ENCODE measurements at places on chromosomes 3 and 15.

DNA sequence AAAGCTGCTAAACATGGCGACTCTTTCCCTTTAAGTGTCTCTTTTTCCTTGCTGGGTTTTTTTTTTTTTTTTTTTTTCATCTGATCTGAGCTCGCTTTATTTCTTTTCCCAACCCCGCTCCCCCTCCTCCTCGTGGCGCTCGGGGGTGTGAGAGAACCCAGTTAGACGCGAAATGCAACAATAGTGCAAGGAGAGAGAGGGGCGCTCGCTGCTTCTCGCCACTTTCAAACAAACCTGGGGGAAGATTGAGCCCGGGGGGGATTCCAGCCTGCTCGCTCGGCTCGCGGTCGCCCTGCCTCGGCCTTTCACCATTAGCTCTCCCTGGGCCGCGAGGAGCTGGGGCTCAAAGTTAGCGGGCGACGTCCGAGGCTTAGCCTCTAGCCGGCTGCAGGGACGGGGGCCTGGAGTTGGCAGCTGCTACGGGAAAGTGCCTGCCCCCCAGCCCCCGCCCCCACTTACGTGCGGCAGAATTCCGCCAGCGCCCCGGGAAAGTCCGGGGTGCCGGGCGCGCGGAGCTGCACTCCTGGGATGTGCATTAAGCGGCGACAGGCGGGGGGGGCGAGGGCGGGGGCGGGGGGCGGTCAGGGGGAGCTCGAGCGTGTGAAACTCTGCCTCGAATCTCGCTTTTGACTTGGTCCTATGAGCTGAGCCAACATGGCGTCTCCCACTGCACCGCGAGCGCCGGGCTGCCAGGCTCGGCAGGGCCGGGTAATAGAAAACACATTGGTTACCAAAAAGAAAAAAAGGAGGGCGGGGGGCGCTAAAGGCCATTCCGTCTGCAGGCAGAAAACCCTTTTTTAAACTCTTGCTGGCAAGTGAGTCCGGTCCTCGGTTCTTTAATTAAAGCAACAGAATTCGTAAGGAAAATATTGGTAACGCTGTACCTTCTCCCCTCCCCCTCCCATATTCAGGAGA, 10.4 kb downstream of the NR2F2 start:
- no peak for DNase-seq

DNA sequence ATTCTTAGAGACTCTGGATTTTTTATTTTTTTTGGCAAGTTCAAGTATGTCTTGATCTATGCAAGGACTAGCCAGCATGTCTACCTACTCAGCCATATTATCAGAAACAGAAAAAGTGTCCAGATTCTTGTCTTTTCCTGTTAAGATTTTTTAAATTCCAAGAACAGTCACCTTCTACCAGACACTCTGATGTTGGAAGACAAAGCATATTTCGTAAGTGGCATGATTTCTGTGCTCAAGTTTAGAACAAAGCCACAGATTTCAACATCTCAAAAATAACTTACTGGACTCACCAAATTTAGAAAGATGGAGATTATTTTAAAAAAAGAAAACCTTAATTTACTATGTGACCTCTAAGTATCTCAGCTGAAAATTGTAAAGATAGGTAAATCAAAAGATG, 61.9 kb downstream of the GOLGA6L7 start:
- DNase-seq: no peak

- DNase-seq: no peak
Observed at GRCh38 chr3:42610976-42611375, 10.5 kb downstream of the NKTR start.

DNA sequence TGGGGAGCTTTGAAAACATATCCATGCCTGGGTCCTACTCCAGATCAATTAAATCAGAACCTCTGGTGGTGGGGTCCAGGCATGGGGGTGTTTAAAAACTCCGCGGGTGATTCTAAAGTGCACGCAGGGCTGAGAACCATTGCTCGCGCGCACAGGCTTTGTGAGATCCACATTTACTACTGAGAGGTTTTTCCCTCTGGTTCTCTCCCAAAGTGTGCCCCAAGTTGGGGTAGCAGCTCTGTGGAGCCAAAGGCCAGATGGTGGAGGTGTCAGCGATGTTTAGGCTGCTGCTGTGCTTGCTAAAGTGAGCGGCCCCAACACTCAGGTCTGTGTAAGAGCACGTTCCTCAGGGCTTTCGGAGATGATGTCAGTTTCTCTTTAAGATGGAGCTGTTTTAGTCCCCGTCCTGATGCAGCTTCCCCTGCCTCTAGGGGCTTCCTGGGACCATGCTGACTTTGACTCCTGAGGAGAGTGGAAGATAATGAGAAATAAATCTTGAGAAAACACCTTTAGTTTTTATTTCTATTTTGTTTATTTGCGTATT, 13.4 kb upstream of the MAGEF1 start:
- DNase-seq: no peak

GRCh38 chr3:86147119-86147518, 843.8 kb downstream of the VGLL3 start:
- DNase-seq: no peak

GRCh38 chr3:153339065-153339464, 177.0 kb downstream of the RAP2B start:
- no peak for DNase-seq

DNA sequence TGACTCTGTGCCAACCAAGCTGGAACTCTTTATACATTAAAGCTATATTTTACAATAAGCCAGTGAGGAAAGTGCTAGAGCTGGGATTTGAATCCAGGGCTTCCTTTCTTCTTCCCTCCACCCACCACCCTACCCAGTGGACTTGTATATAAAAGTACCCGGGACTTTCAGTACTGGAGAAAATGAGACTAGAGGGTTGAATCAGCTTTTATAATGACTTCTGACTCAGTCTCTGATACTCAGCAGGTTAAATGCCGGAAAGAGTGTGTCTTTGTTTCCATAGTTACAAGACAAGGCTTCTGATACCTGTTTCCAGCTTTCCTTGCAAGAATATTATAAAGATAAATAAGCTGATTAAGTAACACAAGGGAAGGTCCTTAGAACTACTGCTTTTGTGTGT, 80.9 kb downstream of the FRMD4B start:
- DNase-seq: peak; percentile 34

DNA sequence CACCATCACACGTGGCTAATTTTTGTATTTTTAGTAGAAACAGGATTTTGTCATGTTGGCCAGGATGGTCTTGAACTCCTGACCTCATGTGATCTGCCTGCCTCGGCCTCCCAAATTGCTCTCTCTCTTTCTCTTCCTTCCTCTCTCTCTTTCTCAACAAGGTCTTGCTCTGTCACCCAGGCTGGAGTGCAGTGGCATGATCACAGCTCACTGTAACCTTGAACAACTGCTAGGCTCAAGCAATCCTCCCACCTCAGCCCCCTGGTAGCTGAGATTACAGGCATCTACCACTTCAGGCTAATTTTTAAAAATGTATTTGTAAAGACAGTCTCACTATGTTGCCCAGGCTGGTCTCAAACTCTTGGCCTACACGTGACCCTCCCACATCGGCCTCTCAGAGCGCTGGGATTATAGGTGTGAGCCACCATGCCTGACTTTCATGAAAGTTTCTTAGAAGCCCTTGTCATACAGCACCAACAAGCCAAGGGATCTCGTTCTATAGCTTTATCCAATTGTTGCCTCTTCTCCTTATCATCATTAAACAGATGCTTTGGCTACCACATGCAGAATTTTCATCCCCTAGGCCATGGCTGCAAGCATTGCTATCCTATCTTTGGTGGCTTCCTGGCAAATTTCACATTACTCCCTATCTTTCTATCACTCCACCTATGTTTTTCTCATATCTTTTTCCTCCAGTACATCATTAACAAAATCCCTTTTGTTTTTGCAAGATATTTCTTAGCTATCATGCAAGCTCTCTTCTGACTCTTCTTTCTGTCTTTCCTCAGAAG, 5.7 kb downstream of the CCDC32 start:
- DNase-seq: no peak

GRCh38 chr3:157794771-157795170, 291.6 kb upstream of the VEPH1 start:
- no peak for DNase-seq

GRCh38 chr3:174957081-174957480, 97.9 kb downstream of the NAALADL2 start:
- DNase-seq: no peak

- DNase-seq: no peak
Observed at GRCh38 chr3:83523470-83524073, 1435.2 kb upstream of the CADM2 start.

DNA sequence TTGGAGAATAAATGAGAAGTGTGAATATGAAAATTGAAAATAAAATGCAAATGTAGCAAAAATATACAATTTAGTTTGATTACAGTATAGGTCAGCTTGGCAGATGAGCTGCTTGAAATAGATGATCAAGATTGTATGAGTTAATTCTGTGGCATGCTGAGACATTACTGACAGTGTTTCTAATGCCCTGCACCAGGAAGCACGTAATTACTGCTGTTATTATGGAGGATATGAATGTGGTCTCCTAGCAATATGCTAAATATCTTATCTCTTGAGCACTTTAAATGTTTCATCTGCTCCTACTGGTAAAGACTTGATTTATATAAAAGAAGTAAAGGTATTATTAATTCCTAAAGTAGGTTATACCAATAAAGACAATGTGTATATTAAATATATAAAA, 1015.5 kb downstream of the PLOD2 start:
- DNase-seq: no peak

GRCh38 chr3:81468391-81468790, 293.1 kb downstream of the GBE1 start:
- no peak for DNase-seq

DNA sequence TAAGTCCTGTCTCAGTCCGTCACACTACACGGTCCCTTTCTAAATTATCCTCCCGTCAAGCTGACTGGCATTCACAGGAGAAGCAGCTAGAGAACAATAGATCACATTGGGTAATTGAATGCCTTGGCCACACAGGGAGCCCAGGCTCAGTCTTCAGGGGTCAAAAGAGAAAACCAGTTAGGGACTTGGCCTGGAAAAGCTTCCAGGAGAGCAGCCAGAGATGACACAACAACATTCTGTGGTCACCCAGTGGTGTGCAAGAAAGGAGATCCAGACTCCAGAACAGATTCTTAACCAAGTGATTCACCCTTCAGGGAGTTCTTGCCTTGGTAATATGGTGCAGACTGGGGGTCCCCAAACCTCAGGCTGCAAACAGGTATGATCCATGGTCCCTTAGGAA, 15.9 kb downstream of the ARHGAP31 start:
- DNase-seq: no peak

- no peak for DNase-seq
Observed at GRCh38 chr3:192409838-192410683, 317.3 kb downstream of the FGF12 start.

DNA sequence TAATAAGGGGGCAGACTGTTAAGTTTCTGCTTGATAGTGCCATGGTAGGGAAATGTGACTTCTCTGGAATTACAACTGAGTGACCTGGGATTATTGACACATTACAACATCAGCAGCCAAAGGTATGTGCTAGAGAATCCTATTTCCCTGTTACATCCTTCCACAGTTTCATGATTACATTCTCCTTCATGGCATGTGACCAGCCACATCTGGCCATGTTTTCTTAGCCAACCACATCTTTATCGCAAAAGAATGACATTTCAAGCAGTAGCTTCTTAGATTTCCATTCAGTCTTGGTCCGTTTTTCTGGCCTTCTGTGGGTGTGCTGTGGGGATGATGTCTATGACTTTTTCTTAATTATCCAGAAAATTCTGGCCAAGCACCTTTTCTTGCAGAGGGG, 45.4 kb upstream of the CTDSPL start:
- no peak for DNase-seq

DNA sequence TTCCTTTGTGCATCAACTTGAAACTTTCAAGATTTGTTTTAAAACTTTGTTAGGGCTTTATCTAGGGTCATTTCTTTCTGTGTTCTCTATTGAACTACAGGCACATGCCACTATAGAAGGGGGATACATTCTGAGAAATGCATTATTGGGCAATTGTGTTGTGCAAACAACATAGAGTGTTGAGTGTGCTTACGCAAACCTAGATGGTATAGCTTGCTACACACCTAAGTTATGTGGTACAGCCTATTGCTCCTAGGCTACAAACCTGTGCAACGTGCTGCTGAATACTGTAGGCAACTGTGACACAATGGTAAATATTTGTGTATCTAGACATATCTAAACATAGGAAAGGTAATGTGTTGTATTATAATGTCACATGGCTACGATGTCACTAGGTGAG, 33.0 kb upstream of the KLF13 start:
- no peak for DNase-seq

DNA sequence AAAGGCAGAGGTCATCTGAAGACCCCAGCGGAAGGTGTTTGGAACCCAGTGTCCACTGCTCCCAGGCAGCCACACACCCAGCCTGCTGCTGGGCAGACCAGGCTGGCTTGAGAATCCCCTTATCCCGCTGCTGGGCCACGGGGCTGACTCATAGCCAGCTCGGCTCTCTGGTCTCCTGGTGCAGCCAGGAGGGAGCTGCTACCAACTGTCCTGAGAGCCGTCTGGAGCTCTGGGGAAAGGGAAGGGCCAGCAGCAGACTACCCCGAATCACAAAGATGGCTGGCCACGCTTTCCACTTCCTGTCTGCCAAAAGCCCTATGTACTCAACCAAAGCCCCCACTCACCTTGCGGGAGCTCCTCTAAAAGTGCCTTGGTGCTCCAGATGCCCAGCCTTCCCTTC, 38.3 kb downstream of the WHAMM start:
- no peak for DNase-seq

- no peak for DNase-seq
Observed at GRCh38 chr3:118406562-118406961, 628.1 kb downstream of the IGSF11 start.

DNA sequence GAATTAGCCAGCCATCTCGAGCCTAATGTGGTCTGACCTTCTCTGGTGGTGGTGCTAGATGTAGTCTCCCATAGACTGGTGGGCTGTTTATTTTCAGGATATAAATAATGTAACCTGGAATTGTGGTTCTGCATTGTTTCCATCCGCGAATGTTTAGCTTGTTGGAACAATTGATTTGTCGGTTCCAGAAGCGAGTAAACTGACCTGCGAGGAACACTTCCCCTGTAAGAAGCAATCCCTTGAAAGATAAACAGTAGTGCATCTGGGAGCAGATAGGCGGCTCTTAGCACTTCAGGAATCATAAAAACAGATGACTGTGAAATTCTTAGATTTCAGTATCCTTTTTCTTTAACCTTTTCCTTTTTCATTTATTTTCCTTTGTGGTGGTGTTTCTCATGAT, 157.8 kb downstream of the GHSR start:
- DNase-seq: no peak

DNA sequence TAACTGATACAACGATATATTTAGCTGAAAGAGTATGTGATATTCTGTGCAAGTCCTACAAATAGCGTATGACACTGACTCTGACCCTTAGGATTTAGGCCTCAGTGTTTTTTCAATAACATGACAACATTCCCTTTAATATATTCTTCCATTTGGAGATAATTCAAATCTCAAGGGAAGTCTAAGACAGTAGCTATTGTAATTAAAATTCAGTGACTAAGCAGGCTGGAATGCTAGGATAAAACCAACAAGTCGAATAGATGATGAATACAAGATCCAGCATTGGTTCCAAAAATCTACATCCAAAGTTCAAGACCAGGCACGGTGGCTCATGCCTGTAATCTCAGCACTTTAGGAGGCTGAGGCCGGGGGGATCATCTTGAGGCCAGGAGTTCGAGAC, 56.2 kb downstream of the QTRT2 start:
- DNase-seq: no peak

Data from stimulated activated CD4-positive, alpha-beta T cell treated with anti-CD3 and anti-CD28 coated beads, Interleukin-4, amount 100 ng/mL, for 24 hours (primary cell).